Fibroblast of upper back skin (primary cell): ENCODE measurements at places on chromosomes 2 and 18.

DNA sequence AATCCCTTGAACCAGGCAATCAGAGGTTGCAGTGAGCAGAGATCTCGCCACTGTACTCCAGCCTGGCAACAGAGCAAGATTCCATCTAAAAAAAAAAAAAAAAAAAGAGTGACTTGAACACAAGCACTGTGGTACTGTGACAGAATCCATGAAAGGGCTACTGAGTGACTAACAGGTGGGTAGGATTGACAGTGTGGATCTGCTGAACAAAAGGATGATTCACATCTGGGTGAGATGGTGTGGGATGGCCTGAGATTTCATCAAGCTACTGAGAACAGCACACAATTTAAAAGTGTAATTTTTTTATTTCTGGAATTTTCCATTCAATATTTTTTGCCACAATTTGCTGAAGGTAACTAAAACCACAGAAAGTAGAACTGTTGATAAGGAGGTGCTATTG, 13.3 kb upstream of the SP3 start:
- DNase-seq: no peak

DNA sequence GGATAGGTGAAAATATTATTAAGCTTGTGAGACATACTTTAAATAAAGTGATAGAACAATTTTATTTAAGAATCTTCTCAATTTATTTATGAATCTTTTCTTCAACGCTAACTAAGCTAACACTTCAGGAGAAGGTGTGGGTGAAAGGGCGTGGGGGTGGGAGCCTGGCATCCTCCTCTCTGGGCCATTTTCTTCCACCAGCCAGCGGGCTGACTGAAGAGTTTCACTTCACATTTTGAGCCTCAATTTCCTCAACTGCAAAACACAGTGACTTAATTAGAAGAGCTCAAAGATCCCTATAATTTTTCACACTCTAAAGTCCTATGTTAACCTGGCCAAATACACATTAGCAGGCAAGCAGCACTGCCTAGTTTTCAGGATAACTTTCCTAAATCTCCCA, 94.8 kb downstream of the FTCDNL1 start:
- no peak for DNase-seq

- DNase-seq: no peak
Observed at GRCh38 chr2:139918982-139919381, 1138.8 kb upstream of the NXPH2 start.

DNA sequence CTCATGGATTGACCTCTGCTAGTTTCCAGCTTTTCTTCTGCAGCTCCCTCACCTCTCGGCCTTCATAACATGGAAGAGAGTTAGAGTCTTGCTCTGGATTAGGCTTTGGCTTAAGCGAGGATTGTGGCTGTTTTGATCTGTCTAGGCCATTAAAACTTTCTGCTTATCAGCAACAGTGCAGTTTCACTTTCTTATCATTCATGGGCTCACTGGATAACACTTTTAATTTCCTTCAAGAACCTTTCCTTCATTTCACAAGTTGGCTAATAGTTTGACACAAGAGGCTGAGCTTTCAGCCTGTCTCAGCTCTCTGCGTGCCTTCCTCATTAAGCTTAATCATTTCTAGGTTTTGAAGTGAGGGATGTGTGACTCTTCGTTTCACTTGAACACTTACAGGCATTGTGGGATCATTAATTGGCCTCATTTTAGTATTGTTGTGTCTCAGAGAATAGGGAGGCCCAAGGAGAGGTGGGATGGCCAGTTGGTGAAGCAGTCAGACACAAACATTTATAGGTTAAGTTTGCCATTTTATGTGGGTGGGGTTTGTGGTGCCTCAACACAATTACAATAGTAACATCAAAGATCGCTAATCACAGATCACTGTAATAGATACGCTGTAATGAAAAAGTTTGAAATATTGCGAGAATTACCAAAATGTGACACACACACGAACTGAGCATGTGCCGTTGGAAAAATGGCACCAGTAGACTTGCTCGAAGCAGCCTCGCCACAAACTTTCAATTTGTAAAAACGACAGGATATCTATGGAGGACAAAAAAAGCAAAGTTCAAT, 129.3 kb downstream of the ZNF236 start:
- DNase-seq: no peak

DNA sequence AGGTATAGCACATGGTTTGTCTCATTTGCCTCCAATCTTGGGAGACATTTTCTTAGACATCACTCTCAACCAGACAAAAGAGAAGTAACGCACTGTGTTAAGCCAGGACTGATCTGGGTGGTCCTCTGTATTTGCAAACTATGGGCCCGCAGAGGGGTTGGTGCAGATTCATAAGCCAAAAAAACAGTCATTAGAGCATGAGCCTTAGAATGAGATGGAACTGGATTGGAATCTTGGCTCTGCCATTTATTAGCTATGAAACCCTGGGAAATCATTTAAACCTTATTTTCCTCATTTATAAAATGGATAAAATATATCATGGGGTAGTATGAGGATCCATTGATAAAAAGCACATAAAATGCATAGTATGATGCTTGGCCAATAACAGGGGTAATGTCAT, 213.5 kb upstream of the APCDD1 start:
- DNase-seq: no peak

- peak; percentile 99 for DNase-seq
Observed at GRCh38 chr2:108594982-108595464, 60.8 kb downstream of the LIMS1 start.

- DNase-seq: no peak
Observed at GRCh38 chr2:25991965-25992364, 9.7 kb upstream of the KIF3C start.

GRCh38 chr2:219428469-219428868, 6.2 kb upstream of the SPEG start:
- DNase-seq: no peak

DNA sequence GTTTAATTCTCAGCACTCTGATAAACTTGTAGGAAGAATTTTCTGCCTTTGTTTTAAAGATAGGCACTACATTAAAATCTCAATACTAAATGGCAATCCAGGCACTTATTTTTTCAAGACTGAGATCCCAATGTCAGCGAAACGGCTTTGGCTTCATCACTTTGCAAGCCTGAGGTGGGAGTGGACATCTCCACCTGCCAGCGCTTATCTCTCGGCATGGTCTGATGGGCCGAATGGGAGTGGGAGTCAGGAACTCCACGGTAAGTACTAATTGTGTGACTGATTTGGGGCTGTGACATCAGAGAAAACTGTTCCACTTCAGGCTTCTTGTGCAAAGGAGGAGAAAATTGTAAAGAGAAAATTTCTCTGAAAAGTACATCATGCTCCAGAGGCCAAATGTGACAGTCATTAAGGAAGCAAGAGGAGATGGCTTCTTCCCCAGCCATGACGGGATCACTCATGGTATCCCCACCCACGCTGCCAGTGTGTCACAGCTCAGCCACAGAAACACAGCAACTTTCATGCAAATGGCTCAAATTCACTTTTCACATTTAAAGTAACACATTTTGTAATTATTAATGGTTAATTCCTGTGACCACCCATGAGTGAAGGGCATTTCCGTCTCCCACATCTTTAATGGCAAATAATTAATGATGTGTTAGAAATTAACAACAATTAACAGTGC, 385.5 kb upstream of the HNRNPA3 start:
- DNase-seq: no peak

DNA sequence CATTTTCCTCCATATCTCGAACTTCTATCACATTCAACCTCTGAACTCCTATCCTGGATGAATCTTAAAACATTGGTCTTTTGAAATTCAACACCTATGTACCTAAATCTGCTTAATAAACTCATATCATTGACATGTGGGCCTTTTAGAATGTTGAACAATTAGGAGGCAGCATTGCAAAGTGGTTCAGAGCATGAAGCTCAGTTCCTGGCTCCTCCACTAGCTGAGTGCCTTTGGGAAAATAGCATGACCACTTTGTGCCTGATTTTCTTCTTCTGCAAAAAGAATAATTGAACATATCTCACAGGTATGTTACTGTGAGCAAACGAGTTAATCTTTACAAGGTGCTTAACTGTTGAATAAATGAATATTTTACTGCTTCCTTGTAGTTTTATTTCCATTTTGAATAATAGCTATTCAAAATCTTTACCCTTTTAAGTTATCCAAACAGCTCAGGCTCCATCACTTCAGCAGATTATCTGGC, 14.3 kb upstream of the ITPRID2 start:
- DNase-seq: no peak

GRCh38 chr2:173136599-173136998, 61.0 kb downstream of the MAP3K20 start:
- DNase-seq: no peak

DNA sequence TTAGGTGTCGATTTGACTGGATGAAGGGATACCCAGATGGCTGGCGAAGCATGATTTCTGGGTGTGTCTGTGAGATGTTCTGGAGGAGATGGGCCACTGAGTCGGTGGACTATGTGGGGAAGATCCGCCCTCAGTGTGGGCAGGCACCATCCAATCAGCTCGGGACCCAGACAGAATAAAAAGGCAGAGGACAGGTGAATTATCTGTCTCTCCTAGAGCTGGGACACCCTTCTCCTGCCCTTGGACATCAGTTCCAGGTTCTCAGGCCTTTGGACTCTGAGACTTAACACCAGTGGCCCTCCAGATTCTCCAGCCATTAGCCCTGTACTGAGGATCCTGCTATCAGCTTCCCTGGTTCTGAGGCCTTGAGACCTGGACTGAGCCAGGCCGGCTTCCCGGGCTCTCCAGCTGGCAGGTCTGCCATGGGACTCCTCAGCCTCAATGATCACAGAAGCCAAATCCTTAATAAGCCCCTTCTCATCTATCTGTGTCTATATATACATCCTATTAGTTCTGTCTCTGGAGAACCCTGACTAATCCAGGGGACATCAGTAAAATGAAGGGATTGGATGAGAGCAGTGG, 11.7 kb downstream of the PROC start:
- DNase-seq: no peak

DNA sequence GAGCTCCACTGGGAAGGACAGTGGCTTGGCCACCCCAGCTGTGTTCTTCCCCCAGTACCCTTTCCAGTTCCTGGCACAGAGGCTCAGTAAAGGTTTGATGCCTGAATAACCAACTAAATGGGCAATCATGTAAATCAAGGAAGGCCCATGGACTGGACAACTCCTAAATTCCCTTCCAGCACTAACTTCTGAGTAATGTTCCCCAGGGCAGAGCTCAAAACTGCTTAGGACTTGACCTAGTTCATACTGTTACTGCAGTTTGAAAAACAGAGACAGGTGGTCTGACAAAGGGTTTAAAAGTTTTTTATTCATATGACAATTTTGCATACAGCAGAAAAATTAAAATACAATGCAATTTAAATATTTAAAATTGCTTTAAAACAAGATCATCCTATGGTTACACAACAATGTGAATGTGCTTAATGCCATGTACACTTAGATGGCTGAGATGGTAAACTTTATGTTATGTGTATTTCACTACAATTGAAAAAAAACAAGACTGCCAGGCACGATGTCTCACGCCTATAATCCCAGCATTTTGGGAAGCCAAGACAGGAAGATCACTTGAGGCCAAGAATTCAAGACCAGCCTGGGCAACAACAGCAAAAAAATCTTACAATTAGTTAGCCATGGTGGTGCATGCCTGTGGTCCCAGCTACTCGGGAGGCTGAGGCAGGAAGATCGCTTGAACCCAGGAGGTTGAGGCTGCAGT, 26.2 kb downstream of the PCBP1 start:
- DNase-seq: no peak

GRCh38 chr2:88239781-88240180, 69.6 kb downstream of the THNSL2 start:
- no peak for DNase-seq

DNA sequence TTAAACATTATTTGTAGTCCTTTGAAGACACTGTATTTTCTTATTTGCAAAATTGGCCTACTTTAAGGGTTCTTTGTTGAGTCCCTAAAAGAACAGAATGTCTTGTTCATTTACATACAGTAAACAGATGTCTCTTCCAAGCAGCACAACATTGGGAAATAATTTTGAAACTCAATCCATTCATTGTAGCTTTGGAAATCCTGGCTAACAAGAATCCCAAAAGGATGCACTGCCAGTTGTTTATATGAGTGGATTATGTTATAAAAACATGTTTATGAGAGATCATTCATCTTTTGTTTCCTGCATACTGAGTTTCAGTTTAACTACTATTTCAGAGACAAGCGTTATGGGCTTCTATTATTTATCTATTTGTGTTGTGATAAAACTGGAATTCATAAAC, 499.3 kb downstream of the PID1 start:
- no peak for DNase-seq

- no peak for DNase-seq
Observed at GRCh38 chr2:29159125-29159524, 43.9 kb downstream of the CLIP4 start.

GRCh38 chr2:236731767-236732580, 162.3 kb downstream of the ACKR3 start:
- peak; percentile 65 for DNase-seq

- DNase-seq: no peak
Observed at GRCh38 chr2:230980468-230980867, 15.5 kb upstream of the SPATA3 start.

DNA sequence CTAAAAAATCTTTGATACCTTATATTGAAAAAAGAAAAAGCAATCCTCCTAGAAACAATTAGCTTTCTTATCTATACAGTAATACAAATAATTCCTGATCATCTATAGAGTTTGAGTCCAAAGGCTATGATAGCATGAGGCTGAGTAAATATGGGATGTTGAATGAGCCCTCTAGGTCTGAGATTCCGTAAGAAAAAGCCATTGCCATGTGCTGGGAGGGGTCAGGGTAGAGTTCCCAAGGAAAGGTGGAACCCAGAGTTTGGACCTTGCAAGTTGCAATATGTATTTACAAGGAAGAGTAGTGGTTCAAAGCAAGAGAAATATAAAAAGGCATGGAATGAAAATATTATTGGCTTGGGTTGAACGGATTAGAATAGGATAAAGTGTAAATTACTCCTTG, 178.1 kb downstream of the DCC start:
- DNase-seq: no peak

- no peak for DNase-seq
Observed at GRCh38 chr2:190506666-190507065, 27.9 kb downstream of the NEMP2 start.

DNA sequence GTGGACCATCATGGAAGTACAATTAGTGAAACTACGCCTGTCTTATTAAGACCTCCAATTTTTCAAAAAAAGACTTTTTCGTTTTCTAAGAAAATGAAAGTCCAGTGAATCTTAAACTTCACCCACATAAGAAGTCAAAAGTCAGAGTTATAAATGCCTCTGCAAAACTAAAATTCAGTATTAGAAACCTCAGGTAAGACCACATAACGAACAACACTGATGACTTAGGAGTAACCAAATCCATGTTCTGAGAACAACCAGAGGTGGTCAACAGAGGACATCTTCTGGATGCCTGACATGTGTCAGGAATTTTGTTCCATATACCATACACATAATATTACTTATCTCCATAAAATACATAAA, 62.4 kb downstream of the RPL31 start:
- DNase-seq: no peak

DNA sequence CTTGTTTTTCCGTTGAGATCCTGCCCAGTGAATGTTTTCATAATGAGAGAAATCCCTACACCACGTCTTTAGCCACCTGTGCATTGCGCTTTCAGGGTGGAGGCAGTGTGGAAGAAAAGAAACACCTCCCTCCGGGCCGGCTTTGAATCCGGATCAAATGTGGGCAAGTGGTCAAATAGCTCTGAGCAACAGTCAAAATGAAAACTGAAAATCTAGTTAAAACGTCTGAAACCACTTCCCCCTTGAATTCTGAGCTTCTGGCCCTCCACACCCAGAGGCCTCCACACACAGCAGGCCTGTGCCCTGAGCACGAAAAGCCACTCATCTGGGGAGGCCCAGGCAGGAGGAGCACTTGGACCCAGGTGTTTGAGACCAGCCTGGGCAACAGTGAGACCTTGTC, 263.6 kb upstream of the SALL3 start:
- no peak for DNase-seq
